DND-41 (cell line): ENCODE measurements at places on chromosomes 5 and 9.
A peak's percentile ranks its signal among the peaks of the same experiment; 100 is the strongest.

DNA sequence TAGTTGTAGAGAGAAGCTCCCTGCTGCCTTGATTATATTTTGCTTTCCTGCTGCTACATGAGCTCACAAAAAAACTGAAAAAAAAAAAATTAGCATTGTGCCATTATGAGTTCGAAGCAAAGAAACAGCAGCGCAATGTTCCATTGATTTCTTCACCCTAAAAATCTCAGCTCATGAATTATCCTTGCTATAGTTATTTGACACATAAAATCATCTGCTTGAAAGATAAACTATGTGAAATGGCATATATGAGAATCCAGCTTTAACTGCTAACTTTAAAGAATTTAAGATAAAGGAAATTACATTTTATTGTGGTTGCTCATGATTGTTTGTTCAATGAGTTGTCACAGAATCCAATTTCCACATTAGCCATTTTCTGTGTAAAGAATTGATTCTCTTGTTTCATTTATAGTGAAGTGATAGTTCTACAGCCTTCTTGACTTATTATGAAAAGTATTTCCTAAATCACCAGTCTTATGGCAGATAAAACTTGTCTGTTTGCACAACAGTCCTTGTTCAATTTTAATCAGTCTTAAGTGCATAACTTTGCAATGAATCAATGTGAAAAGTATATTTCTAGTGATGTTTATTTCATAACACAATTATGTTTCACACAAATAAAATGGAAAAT is 1275.0 kb upstream of the CDH9 start:
- DNase-seq: no peak

DNA sequence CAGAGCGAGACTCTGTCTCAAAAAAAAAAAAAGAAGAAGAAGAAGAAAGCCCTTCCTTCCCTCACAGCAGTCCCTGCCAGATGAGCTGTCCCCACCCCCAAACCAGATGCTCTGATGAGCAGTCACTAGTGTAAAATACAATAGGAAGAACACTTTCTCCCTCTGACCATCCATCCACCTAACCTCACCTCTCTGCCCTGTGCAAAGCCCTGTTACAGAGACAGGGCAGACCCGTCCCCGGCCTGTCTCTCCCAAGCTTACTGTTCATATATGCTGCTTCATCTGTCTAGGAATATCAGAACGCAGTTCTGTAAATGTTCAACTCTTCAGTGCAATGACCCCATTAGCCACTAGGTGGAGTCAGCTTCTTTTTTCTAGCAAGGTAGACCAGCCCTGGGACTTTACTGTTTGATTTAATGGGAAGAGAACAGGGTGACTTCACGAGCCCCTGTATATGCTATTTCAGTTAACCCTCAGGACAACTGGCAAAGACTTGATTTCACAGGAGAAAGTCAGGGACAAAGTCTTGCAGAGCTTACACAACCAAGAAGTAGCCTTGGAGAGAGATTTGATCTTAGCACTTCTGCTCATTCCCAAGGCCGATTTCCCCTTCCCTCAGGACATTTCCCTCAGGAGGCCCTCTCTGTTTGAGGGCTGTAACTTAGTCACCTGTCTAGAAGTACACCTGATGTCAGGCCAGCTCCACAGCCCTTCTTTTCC is 14.9 kb upstream of the FGFR4 start:
- peak; percentile 74 for DNase-seq

DNA sequence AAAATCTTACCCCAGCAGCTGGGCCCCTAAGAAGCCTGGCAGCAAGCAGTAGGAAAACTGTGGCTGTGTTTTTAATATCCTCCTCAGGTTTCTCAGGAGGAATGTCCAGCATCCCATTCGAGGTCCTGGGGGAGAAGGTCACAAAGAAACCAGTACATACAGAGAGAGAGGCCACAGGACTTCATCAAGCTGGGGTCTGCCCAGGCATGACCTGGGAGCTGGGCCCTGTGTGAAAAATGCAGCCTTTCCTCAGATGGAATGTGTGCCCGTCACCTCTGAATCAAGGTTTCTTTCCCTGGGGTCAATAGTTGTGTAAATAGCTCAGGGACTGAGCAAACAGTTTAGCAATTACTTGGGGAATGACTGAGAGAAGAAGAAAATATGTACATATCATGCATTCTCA is 33.9 kb upstream of the RAD23B start:
- no peak for DNase-seq

GRCh38 chr9:78472111-78472510 is 175.2 kb downstream of the PSAT1 start:
- no peak for DNase-seq

DNA sequence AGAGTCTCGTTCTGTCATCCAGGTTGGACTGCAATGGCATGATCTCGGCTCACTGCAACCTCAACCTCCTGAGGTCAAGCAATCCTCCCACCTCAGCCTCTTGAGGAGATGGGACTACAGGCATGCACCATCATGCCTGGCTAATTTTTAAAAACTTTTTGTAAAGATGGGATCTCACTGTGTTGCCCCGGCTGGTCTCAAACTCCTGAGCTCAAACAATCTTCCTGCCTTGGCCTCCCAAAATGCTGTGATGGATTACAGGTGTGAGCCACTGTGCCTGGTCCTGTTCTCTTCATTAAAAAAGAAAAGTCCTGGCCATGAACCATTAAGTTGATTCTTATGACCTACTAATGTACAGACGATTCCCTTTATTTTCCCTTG is 54.7 kb downstream of the ERAP1 start:
- DNase-seq: no peak

DNA sequence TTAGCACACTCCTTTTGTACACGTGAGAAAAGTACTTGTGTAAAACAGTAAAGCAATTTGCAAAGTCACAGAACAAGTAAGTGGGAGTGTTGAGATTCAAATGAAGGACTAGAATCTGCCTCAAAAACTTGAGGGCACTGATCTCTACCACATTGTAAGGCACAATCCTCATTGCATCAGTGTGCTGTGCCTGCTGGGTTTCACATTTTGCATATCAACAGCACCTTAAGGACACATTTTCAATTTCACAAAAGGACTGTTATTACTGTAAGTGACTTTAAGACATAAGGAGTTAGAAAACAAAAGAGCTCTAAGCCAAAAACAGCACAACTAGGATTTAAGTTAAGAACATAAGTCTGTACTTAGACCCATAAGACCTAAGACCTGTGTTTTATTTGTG is 44.7 kb upstream of the HK3 start:
- no peak for DNase-seq

- no peak for DNase-seq
Observed at GRCh38 chr5:137856201-137856600, 11.5 kb upstream of the MYOT start.

DNA sequence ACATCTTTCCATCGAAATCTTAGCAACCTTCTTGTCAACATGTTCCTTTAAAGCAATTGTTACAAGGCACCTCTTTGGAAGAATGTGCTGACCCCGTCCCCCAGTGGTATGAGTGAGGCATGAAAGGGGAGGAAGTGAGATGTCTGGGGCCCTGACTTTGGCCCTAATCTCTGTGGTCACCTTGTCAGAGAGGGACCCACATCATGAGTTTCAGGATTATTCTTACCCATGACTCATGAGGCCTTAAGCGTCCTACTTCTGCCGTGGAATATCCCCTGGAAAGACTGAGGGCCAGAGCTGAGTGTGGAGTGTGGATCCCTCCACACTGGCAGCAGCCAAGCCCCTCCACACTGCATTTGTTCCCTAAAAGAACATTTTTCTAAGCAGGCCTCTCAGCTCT is 81.2 kb downstream of the FSTL4 start:
- DNase-seq: no peak

DNA sequence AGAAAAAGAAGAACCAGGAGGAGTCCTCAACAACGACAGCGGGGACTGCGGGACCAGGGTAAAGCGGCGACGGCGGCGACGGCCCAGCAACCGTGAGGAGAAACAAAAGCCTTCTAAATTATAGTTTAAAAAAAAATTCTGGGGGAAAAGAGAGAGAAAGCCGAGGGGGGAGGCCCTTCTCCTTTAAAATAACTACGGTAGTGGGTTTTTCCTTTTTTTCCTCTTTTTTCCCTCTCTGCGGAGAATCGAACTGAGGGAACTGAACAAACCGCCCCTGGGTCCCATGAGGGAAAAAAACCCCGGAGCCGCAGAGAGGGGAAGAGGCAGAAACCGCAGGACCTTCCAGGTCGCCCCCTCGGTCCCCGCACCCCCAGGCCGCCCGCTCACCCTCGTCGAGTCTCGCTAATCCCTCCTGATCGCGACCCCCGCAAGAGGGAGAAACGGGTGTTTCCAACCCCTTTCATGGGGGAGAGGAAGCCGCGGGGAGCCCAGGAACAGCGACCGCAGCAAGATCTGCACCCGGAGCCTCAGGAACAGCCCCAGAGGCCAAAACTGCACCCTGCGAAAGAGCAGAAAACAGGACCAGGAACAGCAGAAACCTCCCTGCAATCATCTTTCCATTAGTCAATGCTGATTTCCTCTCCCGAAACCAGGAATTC is 453 bp downstream of the CPEB4 start:
- DNase-seq: peak; percentile 13

DNA sequence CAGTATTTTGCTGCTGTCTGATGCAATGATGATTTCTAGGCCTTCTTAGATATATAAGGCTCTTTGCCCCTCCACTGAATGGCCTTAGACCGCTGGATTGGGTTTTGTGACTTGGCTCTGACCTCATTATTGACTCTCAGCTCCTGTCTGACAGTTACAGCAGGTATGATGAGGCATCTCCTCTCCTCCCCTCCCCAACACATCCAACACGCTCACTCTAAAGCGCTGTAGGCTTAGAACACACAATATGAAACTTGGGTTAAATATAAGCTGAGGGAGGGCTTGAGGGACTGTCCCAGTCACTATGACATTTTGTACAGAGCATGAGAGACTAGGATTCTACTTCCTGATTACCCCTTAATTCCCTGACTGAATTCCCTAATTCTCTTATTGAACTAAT is 18.8 kb upstream of the CER1 start:
- DNase-seq: no peak

DNA sequence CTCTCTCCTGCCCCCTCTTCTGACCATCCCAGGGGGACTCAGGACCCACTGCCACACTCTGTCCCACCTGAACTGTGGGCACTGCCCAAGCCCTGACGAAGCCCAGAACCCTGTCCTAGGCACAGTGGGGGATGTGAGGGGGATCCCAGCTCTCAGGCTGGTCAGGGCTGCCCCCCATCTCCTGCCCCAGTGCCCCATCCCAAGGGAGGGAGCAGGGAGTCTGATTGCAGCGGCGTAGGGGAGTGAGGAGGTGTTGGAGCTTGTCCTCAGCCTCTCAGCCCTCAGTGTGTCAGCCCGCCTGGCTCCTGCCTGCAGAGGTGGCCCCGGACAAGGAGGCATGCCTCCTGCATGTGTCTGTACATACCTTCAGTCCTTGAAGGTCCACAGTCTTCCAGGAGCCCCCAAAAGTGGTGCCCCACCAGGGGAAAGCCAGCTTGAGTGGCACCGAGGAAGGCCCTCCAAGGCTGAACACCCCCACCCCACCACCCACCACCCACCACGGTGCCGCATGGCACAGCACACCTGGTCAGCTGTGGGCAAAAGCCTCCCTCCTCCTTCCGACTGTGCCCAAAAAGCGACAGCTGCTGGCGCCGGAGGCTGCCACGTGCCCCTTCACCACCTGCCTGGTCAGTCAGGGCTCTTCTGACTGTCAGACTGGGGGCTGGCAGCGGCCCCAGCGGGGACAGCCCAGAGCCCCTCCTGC is 930 bp downstream of the SARDH start:
- DNase-seq: no peak
